ENCODE measurements at places on chromosomes 7 and 10. TPM values are rescaled to one million over a fixed set of nuclear protein-coding genes. Genes with fewer than 3 reads are reported as not detected.

GRCh38 chr7:30437823-30438574 is 40.6 kb downstream of the NOD1 start:
- no peak for DNase-seq
- H3K27ac ChIP-seq: no peak overlapping the region
- no peaks in the 10 kb centered on the region for H3K4me1 ChIP-seq
- no peak overlapping the region for H3K4me3 ChIP-seq
- no peaks in the 10 kb centered on the region for H3K27me3 ChIP-seq
- H3K36me3 ChIP-seq: peaks cover 47% of the 10 kb centered on the region

- no peak overlapping the region for H3K27ac ChIP-seq
- no peak for DNase-seq
- H3K36me3 ChIP-seq: no peaks in the 10 kb centered on the region
- no peaks in the 10 kb centered on the region for H3K4me1 ChIP-seq
- H3K27me3 ChIP-seq: no peaks in the 10 kb centered on the region
- H3K4me3 ChIP-seq: no peak overlapping the region
Measured at GRCh38 chr7:45515346-45515745, 58.8 kb upstream of the ADCY1 start.

- H3K4me1 ChIP-seq: no peaks in the 10 kb centered on the region
- no peaks in the 10 kb centered on the region for H3K27me3 ChIP-seq
- no peaks in the 10 kb centered on the region for H3K36me3 ChIP-seq
- DNase-seq: no peak
- no peak overlapping the region for H3K27ac ChIP-seq
Measured at GRCh38 chr7:20402747-20403230, 72.1 kb downstream of the ITGB8 start.

DNA sequence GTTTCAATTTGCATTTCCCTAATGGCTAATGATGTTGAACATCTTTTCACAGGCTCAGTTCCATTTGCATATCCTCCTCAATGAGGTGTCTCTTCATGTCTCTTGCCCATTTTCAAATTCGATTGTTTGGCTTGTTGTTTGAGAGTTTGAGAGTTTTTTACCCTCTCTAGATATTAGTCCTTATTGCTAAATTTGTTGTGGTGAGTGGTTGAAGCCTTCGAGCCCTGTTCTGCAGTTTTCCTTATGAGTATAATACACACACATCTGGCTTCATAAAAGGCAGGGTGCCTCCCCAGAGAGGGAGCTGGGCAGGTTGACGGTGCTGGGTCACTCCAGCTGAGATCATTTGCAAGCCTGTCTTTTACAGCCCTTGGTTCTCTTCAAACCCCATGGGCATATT is 65.1 kb downstream of the RGS10 start:
- H3K27me3 ChIP-seq: peaks cover 4% of the 10 kb centered on the region
- no peak overlapping the region for H3K4me3 ChIP-seq
- H3K27ac ChIP-seq: no peak overlapping the region
- H3K4me1 ChIP-seq: peaks cover 27% of the 10 kb centered on the region
- H3K36me3 ChIP-seq: no peaks in the 10 kb centered on the region
- DNase-seq: no peak

GRCh38 chr7:4631380-4632179 is 50.5 kb upstream of the FOXK1 start:
- DNase-seq: no peak
- H3K27ac ChIP-seq: no peak overlapping the region
- no peaks in the 10 kb centered on the region for H3K4me1 ChIP-seq
- H3K4me3 ChIP-seq: no peak overlapping the region

DNA sequence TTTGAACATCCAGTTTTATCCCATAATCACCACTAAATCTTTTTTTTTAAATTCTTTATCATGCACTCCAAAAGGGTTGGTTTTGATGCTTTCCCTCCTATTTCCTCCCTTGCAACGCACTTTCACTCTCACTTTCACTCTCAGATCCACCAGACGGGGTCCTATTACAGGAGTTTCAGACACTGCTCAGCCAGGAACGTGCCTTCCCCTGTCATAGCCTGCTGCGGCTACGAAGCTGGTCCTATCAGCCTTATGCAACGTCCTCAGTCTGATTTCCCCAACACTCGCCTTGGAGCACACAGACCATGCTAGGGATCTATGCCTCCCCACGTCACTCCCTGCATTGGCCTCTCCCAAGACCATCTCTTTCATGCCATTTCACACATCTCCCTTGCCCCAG is 23.4 kb downstream of the ZPBP start:
- H3K27ac ChIP-seq: peak overlapping the region; percentile 92
- H3K27me3 ChIP-seq: peaks cover 7% of the 10 kb centered on the region
- H3K36me3 ChIP-seq: peaks cover 8% of the 10 kb centered on the region
- peaks cover 21% of the 10 kb centered on the region for H3K4me1 ChIP-seq
- DNase-seq: peak; percentile 57
- peak overlapping the region; percentile 83 for H3K4me3 ChIP-seq

DNA sequence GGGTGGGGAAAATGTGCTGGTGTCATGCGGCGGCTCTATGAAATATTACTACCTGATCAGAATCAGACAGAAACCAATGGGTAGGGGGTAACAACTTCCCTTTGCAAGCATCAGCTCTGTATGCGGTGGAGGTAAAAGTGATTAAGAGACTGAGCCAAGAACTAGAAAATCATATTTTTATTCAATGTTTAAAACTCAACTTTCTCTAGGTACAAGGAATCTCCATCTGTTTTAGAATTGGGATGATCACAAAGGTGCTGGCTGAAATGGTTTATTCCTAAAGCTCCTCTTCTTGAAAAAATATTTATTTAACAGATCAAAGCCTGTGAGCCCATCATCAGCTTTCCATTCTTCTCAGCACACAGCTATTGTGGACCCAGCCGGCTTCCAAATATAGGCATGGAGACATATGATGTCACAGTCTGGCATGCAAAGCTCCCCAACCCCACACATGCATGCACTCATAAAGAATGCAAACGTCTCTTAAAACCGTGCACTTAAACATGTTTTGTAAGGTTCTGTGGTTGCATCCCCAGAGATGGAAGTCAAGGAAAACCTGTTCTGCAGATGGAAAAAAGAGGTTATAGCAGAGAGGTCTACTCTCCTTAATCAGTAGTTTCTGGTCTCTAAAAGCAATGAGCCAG is 126.0 kb downstream of the SKIDA1 start:
- no peaks in the 10 kb centered on the region for H3K36me3 ChIP-seq
- peaks cover 5% of the 10 kb centered on the region for H3K27me3 ChIP-seq
- H3K4me1 ChIP-seq: no peaks in the 10 kb centered on the region
- H3K4me3 ChIP-seq: no peak overlapping the region

GRCh38 chr7:92656121-92656520 is 65.9 kb upstream of the FAM133B start:
- no peaks in the 10 kb centered on the region for H3K27me3 ChIP-seq
- H3K36me3 ChIP-seq: peaks cover 55% of the 10 kb centered on the region
- no peak for DNase-seq
- peak overlapping the region; percentile 23 for H3K27ac ChIP-seq

GRCh38 chr7:138602451-138602850 is 98.7 kb downstream of the SVOPL start:
- peaks cover 5% of the 10 kb centered on the region for H3K4me1 ChIP-seq
- peaks cover 2% of the 10 kb centered on the region for H3K27me3 ChIP-seq
- H3K4me3 ChIP-seq: no peak overlapping the region

DNA sequence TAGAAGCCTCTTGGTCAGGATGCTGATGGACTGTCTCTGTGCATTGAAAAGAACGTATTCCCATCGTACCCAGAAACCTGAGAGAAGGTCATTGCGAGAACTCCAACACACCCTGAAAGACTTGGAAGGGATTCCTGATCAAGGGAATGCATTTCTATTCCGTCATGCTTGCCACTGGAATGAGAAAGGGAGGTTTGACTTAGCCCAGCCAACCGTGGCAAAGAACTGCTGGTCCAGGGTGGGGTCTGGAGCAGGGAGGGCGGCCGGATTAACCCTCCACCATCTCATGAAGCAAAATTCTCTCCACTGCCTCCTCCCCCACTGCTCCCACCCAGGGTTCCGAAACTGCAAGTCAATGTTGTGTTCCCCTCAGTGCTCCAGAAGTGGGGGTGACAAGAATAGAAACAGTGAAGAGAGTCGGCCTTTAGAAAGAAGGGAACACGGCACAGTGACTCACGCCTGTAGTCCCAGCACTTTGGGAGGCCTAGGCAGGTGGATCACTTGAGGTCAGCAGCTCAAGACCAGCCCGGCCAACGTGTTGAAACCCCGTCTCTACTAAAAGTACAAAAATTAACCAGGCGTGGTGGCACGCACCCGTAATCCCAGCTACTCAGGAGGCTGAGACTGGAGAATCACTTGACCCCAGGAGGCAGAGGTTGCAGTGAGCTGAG is 137.5 kb upstream of the MGMT start:
- no peaks in the 10 kb centered on the region for H3K4me1 ChIP-seq
- no peak overlapping the region for H3K27ac ChIP-seq
- no peaks in the 10 kb centered on the region for H3K36me3 ChIP-seq
- no peak overlapping the region for H3K4me3 ChIP-seq
- no peaks in the 10 kb centered on the region for H3K27me3 ChIP-seq

DNA sequence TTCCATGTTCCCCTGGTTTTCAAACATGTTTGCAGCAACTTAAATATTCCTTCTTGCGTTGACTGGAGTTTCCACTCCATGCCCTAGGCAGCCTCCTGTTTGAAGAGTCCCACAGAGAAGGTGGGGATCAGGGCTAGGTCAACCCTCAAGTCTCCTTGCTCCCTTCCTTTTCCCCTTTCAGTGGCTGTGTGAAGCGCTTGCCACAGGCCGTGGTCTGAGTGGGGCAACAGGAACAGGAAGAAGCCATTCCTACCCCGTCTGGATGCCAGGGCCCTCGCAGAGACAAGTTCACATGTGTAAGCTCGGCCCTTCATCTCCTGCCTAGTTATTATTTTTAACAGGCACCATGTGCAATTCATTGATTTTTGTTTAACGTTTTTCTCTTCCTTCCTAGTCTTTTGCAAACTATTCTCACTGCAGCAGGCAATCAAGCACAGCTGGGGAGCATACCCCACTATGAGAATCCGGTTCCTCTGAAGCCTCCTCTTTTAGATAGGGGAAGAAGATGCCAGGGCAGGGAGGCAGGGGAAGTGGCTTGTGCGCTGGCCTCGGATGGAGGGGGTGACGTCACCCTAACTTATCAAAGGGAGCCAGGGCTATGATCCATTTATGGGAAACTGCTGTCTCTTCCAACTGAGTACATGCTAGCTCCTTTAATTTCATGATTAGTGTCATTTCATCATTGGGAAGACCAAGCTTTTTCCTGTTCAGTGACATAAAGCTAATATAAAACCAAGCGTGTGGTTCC is 64.2 kb downstream of the PRLHR start:
- peaks cover 28% of the 10 kb centered on the region for H3K4me1 ChIP-seq
- H3K36me3 ChIP-seq: no peaks in the 10 kb centered on the region
- peaks cover 28% of the 10 kb centered on the region for H3K27me3 ChIP-seq
- H3K4me3 ChIP-seq: no peak overlapping the region
- DNase-seq: peak; percentile 37
- H3K27ac ChIP-seq: peak overlapping the region; percentile 35

- H3K27ac ChIP-seq: no peak overlapping the region
- H3K36me3 ChIP-seq: no peaks in the 10 kb centered on the region
- H3K27me3 ChIP-seq: peaks cover 3% of the 10 kb centered on the region
Measured at GRCh38 chr10:124213471-124213870, 120.1 kb upstream of the CHST15 start.

- H3K4me1 ChIP-seq: peaks cover 21% of the 10 kb centered on the region
- no peaks in the 10 kb centered on the region for H3K36me3 ChIP-seq
- no peak for DNase-seq
Measured at GRCh38 chr10:78544423-78545090, 510.9 kb downstream of the RPS24 start.

GRCh38 chr10:22606164-22606614 is 108.2 kb downstream of the PIP4K2A start:
- H3K27me3 ChIP-seq: no peaks in the 10 kb centered on the region
- peak; percentile 68 for DNase-seq
- peak overlapping the region; percentile 86 for H3K27ac ChIP-seq
- H3K4me1 ChIP-seq: peaks cover 86% of the 10 kb centered on the region
- H3K36me3 ChIP-seq: peaks cover 78% of the 10 kb centered on the region
- peak overlapping the region; percentile 55 for H3K4me3 ChIP-seq

GRCh38 chr7:17844514-17845196 is 95.6 kb downstream of the SNX13 start:
- no peak overlapping the region for H3K4me3 ChIP-seq
- H3K27me3 ChIP-seq: no peaks in the 10 kb centered on the region
- H3K4me1 ChIP-seq: peaks cover 18% of the 10 kb centered on the region
- no peak for DNase-seq
- no peak overlapping the region for H3K27ac ChIP-seq

DNA sequence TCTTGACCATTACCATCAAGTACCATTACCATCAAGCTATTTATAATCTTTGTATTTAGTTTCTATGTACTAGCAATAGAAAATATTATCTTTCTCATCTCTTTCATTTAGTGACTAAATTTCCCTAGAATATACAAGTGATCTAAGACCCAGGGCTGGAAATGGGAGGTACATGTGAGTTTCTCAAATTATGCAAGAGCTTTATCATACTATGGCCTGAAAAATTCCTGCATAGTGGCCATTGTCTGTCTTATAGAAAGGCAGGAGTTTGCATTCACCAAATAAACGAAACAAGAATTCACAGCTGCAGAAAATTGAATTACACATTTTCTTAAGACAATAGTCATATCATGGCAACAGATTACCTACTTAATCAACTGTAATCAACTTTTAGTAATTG is 50.7 kb upstream of the HDAC9 start:
- H3K36me3 ChIP-seq: no peaks in the 10 kb centered on the region
- H3K4me3 ChIP-seq: no peak overlapping the region
- H3K27me3 ChIP-seq: no peaks in the 10 kb centered on the region
- DNase-seq: no peak
- no peaks in the 10 kb centered on the region for H3K4me1 ChIP-seq
- no peak overlapping the region for H3K27ac ChIP-seq

DNA sequence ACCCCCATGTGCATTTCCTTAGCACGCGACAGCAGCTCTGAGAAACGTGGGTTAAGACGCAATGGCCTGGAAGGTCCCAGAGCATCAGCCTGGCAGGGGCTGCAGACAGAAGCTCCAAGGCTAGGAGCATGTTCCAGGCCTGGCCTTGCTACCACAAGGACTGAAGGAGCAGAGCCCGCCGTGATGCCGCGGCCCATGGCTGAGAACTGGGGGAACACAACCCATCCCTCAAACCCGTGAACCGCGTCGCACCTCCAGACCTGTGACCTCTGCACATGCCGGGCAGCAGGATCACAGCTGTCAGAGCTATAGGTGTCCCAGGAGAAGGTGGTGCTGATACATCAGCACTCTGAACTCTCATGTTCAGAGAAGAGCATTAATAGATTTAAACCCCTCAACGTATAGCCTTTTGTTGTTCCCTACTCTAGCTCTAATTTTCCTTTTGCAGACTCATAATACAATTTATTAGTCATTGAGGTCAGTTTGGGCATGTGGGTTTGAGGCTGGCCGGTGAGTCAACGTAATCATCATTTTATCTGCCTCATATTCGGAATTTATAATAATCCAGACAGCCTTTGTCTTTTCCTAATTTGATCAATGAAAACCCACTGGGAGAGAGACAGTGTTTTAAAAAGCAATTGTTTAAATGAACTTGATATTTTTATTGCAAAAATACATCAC is 222.5 kb upstream of the TCERG1L start:
- no peaks in the 10 kb centered on the region for H3K4me1 ChIP-seq
- H3K27ac ChIP-seq: no peak overlapping the region
- H3K4me3 ChIP-seq: no peak overlapping the region
- no peaks in the 10 kb centered on the region for H3K27me3 ChIP-seq
- H3K36me3 ChIP-seq: no peaks in the 10 kb centered on the region

GRCh38 chr10:17792991-17793390 is 16.2 kb upstream of the MRC1 start:
- no peak overlapping the region for H3K4me3 ChIP-seq
- H3K27ac ChIP-seq: no peak overlapping the region
- H3K4me1 ChIP-seq: peaks cover 4% of the 10 kb centered on the region

MRC1 gene
- not detected for total RNA-seq

OR2A12 gene
- not detected for total RNA-seq

NKX6-2 gene
- not detected for total RNA-seq

SPDYE11 gene
- not detected for total RNA-seq

ZNF853 gene
- total RNA-seq: 1.0 TPM
